ENCODE measurements at places on chromosomes 6 and 20. TPM values are rescaled to one million over a fixed set of nuclear protein-coding genes. Genes with fewer than 3 reads are reported as not detected.

RBPJL gene
- not detected for total RNA-seq

HMGCLL1 gene
- 0.51 TPM for total RNA-seq

FAM217A gene
- total RNA-seq: not detected

IL20RA gene
- 0.33 TPM for total RNA-seq

MLN gene
- not detected for total RNA-seq

TRERF1 gene
- total RNA-seq: 4.1 TPM

SPTLC3 gene
- 5.9 TPM for total RNA-seq

SLC35F1 gene
- under 0.01 TPM for total RNA-seq

ERVFRD-1 gene
- total RNA-seq: not detected

CDH26 gene
- total RNA-seq: 0.50 TPM

EPPIN gene
- not detected for total RNA-seq

PI16 gene
- total RNA-seq: not detected

ADGRB3 gene
- total RNA-seq: 0.77 TPM

PTCRA gene
- total RNA-seq: not detected

SRSF12 gene
- 0.33 TPM for total RNA-seq

All from fibroblast of lung (primary cell).